ENCODE measurements at places on chromosomes 5 and 9. TPM values are rescaled to one million over a fixed set of nuclear protein-coding genes. Genes with fewer than 3 reads are reported as not detected.

DNA sequence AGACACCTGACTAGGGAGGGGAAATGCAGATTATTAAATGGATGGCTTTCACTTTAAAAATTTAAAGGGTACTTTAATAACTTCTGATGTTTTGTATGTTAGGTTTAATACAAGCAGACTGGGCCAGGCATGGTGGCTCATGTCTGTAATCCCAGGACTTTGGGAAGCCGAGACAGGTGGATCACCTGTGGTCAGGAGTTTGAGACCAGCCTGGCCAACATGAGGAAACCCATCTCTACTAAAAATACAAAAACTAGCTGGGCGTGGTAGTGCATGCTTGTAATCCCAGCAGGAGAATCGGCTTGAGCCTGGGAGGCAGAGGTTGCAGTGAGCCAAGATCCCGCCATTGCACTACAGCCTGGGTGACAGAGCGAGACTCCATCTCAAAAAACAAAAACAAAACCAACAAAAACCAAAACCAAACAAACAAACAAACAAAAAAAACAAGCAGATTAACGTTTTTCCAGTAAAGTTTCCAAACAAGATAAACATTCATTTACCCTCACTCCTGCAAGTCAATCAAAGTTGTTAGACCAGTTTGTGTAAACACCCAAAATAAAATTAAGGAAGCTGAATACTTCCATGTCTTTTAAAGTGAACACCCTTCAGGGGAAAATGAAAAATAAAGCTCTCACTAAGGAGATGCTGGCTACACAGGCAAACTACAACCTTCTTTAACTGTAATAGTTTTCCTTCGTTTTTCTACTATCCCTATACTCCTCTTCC is 14.1 kb downstream of the ETF1 start:
- no peaks in the 10 kb centered on the region for H3K27me3 ChIP-seq
- H3K4me3 ChIP-seq = no peak overlapping the region
- H3K4me1 ChIP-seq = peaks cover 6% of the 10 kb centered on the region

- no peaks in the 10 kb centered on the region for H3K27me3 ChIP-seq
- no peak overlapping the region for H3K27ac ChIP-seq
- H3K36me3 ChIP-seq = no peaks in the 10 kb centered on the region
Observed at GRCh38 chr9:98456156-98456613, 200.7 kb upstream of the TBC1D2 start.

GRCh38 chr5:150067405-150067960 is 18.9 kb downstream of the CSF1R start:
- no peak overlapping the region for H3K4me3 ChIP-seq
- no peaks in the 10 kb centered on the region for H3K4me1 ChIP-seq
- no peak for DNase-seq
- no peak overlapping the region for H3K27ac ChIP-seq
- H3K27me3 ChIP-seq = no peaks in the 10 kb centered on the region

GRCh38 chr5:134659456-134659855 is 10.9 kb downstream of the SEC24A start:
- no peaks in the 10 kb centered on the region for H3K36me3 ChIP-seq
- H3K4me1 ChIP-seq = no peaks in the 10 kb centered on the region
- H3K4me3 ChIP-seq = no peak overlapping the region
- no peaks in the 10 kb centered on the region for H3K27me3 ChIP-seq

Gene OR1J2
- total RNA-seq = not detected

All from right lobe of liver (tissue), 6 donors.